ENCODE measurements at places on chromosomes 1 and 21.

DNA sequence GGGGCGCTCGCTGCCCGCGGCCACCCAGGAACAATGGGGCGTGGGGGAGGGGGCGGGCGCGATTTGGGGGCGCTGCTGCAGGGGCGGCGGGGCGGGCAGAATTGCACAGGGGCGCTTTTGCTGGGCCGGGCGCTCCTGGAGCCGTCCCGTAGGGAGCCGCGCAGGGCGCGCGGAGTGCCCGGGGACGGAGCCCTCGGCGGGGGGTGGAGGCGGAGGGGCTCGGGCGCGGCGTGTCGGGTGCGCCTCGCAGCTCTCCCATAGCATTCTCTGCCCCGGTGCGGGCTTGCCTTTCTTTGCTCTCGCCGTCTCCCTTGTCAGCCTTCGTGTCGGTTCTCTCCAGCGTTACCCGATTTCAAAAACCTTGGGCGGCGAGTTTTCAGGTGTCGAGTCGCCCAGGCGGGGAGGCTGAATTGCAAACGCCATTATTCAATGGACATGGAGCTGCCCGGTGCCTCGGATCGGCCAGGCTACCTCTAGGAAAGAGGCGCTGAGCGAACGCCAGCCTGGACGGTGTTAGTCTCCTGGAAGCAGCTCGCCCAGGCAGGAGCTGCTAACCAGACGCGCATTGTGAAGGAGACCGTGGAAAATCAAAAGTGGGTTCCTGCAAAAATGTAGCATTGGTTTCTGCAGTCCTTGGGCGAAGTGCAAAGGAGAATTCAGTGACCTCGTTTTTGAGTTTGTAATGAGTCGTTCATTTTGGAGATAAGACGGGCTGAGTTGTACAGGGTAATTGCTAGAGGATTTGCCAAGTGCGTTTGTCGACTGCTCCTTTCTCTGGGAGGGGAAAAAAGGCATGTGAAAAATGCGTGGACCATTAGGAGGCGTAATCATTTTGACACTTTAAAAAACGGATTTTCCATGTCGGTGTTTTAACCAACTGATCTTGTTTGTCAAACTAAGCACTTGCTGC is 626 bp downstream of the CXADR start:
- DNase-seq = peak; percentile 2

DNA sequence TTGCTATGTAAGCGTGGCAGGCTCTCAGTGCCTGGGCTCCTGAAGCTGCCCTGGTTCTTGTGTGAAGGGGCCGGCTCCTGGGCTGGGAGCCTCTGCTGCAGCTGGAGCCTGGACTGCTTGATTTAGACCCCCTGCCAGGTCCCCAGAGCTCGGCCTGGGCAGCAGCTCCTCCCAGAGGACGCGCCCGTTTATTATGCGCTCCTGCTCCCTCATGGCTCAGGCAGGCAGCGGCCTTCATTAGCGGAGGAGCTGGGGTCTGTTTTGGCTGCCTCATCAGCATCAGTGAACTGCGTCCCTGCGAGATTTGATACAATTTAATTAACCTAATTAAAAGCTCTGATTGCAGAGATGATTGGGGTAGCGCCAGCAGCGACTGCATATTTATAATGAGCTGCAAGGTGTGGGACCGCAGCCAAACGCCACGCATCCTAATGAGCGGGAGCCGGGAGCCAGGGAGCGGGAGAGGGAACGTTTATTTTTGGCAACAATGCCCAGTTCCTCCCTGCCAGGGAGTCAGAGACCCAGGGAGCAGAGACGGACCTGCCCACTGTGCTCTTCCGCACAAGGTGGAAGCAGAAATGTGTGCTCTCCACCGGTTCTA is 16.6 kb downstream of the UTP11 start:
- DNase-seq = no peak

DNA sequence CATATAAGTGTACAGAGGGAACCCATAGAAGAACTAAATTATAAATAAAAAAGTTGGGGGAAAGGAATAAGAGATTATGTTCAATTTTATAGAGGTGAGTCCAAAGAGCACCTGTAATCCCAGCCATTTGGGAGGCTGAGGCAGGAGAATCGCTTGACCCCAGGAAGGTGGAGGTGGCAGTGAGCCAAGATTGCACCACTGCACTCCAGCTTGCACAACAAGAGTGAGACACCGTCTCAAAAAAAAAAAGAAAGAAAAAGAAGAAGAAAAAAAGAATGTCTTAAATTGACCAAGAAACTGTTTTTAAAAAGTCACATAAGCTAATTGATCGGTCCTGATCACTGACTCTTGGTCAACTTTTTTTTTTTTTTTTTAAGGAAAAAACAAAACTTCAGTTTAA is 19.1 kb upstream of the ATF3 start:
- no peak for DNase-seq

DNA sequence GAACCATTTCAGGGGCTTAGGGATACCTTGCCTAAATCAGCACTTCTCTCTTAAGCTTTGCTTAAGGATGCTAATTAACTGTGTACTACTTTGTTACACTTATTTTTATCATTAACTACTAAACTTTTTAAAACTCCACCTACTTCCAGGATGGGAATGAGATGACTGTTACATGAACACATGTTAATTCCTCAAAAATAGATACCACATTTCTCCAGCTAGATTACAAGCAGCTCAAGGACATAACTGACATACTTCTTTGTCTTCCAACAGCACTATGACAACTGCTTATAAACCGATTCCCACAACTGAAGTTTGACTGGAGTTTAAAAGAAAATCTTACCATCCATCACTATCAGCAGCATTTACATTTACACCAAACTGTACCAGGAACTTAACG is 53.7 kb downstream of the TP53BP2 start:
- no peak for DNase-seq

DNA sequence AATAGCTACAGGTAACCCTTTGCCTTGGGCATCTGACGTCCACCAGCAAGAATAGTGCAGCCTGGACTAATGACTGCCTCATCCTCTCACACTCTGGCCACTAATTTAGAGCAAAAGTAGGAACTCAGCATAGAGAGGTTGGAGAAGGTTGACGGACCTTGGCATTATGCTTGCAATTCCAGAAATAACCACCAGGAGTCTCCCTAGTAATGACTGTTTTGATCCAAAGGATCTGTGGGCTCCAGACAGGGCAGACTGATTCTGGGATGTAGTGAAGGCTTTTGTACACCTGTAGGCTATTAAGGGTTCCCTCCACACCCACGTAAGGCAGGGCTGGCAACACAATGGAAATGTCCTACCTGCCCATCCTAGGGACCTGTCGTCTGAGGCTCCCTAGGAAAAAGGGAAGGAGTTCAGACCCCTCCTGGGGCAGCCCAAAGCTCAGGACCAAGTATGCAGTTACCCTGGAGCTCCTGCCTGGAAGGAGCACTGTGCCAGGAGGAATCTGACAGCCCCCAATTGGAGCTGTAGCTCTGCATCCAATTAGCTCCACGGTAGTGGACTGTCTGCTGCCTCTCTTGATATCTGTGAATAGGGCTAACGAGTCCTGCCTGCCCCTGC is 91.0 kb upstream of the TMEM51 start:
- no peak for DNase-seq

DNA sequence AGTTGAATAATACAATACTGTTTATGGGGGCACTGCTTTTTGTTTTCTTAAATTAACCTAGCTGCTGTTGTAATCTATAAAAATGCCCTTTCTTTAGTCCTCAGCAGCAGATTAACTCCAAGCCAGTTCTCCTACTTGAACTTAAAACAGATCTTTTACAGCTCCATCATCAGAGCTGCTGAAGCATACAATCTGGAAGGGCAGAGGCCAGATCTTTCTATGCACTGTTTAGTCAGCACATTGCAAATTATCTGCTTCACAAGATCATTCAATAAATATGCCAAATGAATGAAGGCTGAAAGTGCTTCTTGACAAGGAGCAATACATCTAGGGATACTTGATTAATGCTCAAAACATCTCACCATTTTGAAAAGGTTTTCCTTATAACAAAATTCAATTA is 115.8 kb downstream of the PLPPR5 start:
- DNase-seq = no peak

Measured in stimulated activated CD8-positive, alpha-beta memory T cell treated with anti-CD3 and anti-CD28 coated beads, Interleukin-15, amount 100 ng/mL, for 24 hours (primary cell).